ENCODE measurements at places on chromosomes 5 and 9.

- peak; percentile 29 for DNase-seq
These were observed 17.8 kb upstream of the IFNB1 start for GRCh38 chr9:21095561-21095960.

DNA sequence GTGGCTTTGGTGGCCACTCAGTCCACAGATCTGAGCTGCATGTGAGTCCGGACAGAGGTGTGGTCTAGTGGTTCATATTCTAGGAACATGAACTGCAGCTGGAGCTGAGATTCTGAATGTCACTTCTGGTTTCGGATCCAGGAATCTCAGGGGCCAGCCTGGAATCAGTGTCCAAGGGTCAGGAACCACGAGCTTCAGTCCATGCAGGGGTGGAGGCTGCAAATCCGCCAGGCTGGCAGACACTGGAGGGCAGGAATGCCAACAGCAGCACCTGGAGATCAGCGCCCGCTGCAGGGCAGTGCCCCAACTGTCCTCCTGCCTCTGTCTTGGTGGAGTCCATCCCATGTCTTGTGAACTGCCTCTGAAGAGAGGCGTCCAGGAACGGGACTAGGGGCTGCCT is 73.5 kb downstream of the CACNA1B start:
- DNase-seq, result no peak

- DNase-seq, result peak; percentile 87
These were observed 123.1 kb downstream of the RXRA start for GRCh38 chr9:134449180-134449916.

DNA sequence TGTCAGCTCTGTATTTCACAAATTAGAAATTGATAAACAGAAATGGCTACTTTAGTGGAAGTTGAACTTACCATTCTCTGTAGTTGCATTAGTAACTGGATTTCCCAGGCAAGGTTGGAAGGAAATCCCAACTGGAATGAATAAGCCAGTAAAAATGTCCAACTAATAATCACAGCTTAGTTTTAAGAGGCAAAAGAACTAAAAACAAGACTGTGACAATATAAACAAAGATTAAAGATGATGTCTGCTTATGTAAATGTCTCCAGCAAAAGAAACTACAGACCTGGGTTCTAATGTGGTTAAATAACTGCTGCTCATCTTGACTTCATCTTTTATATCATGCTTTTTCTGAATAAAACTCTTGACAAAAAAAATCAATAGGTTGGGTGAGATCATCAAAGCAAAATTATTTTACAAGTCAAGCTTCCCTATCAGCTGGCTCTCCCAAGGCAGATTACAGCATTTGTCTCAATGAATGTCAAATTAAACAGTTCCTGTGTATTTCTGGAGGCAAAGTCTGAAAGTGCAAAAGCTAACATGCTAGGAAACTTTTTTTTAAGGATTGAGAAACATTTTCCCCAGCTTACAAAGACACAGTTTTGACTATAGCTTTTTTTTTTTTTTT is 62.3 kb upstream of the HMHB1 start:
- DNase-seq, result no peak

DNA sequence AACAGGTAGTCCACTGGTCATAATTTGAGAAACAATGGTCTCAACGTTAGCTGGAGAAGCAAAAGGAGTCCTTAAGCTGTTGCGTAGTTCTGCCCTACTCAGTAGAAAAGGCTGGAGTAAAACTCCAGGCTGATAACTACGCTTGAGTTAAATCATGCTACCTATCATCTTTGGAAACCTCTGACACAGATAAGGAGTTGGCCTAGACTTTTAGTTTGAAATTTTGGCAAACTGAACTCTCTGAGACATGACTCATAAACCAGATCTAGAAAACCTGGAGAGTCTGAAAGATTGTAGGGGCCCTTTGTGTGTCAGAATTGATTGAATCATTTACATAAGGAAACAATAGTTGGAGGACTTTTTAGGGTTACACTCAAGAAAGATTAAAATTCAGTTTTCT is 26.3 kb downstream of the NMUR2 start:
- peak; percentile 7 for DNase-seq

GRCh38 chr9:108423433-108423832 is 432.4 kb downstream of the ACTL7B start:
- no peak for DNase-seq

- DNase-seq, result no peak
These were observed 1.3 kb downstream of the S1PR3 start for GRCh38 chr9:88992556-88992955.

DNA sequence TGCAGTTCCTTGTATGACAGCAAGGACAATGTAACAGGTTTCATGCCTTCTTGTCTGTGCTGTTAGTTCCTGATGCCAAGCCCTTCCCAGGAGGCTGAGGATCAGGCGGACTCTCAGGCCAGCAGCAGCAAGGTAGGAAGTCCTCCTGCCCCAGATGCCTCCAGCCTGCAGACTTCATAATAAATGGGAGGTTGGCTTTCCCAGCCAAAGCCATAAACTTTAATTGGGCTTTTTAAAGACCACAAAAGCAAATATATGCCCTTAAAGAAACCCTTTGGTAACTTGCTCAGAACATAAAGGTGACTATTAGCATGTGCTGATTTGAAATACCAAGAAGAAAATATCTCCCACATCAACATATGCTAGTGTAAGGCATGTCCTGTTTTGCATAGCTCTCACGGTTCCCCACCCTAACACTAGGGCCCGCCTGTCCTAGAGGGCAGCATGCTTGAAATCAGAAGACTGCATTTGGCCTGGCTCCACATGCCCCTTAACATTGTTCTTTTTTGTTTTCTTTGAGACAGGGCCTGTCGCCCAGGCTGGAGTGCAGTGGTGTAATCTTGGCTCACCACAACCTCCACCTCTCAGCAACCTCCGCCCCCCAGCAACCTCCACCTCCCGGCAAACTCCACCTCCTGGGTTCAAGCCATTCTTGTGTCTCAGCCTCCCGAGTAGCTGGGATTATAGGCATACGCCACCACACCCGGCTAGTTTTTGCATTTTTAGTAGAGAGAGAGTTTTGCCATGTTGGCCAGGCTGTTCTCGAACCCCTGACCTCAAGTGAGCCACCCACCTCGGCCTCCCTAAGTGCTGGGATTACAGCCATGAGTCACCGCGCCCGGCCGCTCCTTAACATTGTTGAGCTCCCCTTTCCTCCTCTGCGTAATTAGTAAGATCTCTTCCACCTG is 44.6 kb upstream of the FCN1 start:
- no peak for DNase-seq

DNA sequence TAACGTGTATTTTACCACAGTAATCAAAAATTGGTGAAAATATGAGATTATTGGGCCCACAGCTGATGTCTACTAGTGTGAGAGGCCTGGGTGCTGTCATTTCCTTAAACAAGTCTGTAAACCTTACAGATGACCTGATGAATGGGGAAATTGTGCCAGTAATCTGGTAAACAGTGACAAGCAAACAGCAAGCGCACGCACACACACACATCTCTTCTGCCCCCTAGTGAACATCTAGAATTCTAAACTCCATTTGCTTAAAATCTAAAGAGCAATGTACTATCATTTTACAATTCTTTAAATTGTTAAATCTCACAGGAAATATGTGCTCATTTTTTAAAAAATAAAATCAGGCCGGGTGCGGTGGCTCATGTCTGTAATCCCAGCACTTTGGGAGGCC is 7.5 kb upstream of the RAPGEF1 start:
- DNase-seq, result peak; percentile 63

DNA sequence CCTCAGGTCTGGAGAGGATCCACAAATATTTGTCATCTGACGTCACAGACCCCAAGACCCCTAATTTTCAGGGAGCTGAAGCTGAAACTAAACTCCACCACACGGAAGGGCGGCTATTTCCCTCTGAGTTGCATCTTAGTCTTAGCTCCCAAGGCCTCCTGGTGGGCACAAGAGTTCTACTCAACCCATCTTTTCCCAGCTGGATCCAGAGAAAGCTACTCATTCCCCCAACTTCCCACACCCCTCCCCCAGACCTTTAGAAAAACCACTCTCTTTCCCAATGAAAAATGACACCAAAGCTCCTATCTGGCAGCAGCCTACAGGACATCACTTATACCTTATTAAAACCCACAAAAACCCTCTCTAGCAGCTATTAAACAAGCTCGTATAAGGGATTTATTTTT is 67.1 kb upstream of the SLC1A1 start:
- no peak for DNase-seq

DNA sequence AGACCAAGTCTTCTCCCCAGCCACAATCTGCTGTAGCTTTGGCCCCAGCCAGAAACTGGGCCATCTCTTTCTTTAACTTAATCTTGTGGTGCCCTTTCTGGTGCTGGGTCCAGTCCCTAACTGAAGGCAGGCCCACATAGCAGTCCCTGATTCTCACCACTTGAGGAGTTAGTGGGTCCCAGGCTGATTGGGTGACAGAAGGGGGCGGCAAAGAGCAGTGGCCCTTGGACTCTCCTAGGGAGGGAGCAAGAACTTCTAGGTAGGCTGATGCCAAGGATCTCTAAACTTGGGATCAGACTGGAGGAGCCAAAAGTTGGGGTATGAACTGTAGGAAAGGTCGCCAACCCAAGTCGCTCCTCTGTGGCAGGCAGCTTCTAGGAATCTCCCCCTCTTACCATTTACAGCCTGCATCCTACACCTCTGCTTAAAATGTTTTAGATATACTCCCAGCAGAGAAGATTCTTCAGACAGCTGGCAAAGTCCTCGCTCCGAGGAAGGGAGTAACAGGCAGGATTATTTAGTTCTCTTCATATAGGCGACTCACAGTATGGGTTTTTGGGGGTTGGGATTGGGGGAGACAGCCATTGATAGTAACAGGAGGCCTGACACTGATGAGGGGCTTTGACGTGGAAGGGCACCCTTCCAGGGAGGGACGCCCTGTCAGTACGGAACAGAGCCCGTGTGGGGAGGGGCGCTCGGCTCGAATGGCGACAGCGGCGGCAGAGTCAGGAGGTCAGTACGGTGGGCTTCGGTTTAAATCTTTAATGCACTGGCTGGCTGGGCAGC is 2.0 kb upstream of the CCL27 start:
- peak; percentile 82 for DNase-seq

DNA sequence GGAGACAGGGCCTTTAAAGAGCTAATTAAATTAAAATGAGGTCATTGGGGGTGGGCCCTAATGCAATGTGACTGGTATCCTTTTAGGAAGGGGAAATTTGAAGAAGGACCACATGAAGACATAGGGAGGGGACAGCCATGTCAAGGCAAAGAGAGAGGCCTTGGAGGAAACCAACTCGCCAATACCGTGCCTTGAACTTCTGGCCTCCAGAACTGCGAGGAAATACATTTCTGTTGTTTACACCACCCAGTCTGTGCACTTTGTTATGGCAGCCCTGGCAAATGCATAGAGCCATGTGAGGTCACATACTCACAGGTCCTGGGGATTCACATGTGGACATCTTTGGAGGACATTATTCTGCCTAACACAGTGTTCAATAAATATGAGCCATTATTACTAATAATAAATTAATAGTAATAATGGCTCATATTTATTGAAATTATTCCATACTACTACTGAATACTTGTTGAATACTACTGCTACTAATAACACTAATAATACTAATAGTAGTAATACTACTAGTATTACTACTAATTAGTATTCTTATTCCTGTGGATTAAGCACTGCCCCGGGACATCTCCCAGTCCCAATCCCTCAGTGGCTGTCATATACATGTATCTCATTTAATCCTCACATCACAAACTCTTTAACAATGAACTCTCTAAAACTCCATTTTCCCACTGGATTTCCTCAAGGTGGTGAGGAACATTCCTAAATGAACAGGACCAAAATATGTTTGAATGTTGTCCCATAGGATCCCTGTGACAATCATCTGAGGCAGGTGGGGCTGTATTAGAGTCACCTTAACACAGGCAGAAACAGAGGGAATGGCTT is 8.4 kb downstream of the TRAF1 start:
- DNase-seq, result no peak

- no peak for DNase-seq
These were observed 142.8 kb downstream of the TMEM38B start for GRCh38 chr9:105836936-105837660.

DNA sequence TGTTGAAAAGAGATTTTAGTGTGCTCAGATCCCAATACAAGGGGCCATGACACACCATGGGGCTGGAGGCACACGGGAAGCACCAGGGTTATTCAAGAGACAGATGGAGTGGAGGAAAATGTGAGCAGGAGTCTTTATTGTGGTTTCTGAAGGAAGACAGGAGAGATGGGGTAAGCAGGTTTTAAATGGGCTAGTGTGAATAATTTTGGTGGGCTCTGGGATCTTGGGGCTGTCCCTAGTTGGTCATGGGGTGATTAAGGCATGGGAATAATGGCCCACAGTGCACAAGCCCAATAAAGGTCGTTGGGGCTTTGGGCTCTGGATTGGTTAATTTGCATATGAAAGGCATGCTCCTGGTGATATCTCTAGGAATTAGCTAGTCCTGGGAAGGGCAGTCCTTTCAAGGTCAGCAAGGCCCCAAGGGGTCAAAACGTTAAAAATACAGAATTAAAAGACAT is 3.6 kb upstream of the SCGB3A2 start:
- no peak for DNase-seq

DNA sequence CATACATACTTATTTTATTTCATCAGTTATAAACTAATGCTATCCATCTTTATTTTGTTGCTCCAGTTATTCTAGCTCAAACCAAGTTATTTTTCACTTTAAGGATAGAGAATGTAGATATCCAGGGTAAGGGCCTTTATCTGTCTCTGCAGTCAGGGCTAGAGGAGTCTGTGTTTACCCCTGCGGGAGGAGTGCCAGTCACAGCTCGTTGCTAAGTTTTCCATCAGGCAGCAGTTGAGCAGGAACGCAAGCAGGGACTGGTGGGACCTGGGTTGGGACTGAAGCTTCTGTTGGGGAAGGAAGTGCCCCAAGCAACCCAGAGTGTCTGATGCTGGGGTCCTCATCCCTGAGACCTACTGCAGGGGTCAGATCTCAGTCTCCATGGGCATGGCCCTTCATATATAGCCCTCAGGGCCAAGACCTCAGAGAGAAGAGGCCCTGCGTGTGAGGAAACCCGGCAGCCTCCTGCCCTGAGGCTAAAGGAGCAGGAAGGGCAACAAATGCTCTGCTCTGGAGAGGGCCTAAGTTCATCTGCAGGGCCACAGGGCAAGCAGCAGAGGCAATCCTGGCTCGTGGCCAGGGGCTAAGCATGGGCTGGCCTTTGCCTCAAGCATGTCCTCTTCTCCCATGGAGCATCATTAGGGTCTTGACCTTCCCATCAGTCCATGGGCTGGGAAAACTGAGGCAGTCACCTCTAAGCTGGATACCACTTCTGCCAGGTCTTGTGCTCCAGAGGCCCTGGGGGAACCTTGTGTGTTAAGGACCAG is 6.6 kb downstream of the SLC22A4 start:
- no peak for DNase-seq

DNA sequence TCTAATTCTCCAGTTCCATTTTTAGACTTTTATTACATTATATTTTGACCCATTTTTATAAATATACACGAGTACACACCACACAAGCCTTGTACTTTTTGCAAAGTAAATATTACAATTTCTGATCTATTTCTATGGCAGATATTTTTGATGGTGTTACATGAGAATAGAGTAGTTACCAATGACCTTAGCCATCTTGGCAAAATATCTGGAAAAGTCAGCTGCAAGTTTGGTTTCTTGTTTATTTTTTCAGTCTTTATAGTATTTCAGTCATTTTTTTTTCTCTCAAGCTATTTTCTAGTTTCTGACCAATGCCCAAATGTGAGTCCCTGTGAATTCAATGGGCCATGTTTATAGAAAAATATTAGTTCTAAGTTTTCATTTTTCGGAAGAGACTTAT is 64.0 kb upstream of the TMC1 start:
- no peak for DNase-seq

Measured in kidney tubule cell (primary cell).